ENCODE measurements at places on chromosomes 3 and 15. TPM values are rescaled to one million over a fixed set of nuclear protein-coding genes. Genes with fewer than 3 reads are reported as not detected.

DNA sequence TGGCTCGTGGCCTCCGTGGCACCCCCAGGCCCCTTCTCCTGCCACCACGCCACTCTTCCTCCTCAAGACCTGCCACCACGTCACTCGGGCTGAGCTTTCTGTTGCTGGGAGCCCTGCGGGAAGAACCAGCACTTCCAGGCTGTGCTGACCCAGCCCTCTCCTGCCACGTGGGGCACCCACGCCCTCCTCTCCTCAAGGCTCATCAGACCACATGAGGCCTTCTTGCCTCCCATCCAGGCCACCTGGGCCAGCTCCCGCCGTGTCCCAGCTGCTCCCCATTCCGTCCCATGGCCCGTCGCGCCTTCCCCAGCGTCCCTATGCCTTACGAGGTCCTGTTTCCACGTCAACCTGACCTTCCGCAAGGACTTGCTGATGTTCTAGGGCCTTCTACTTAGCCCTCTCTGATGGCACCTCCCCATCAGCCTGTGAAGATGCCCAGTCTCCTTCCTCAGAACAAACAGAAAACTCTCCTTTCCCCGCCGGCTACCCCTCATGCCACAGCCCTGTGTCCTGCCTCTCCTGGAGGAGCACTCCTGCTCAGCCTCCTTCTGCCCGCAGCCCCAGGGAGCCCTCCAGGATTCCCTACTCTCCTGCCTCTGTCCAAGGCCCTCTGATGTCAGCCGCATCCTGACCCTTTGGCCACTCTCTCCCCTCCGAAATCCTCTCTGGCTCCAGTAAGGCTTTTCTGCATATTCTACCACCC is 71.1 kb upstream of the BLM start:
- peaks cover 26% of the 10 kb centered on the region for H3K36me3 ChIP-seq
- no peaks in the 10 kb centered on the region for H3K27me3 ChIP-seq
- no peak overlapping the region for H3K27ac ChIP-seq
- peaks cover 8% of the 10 kb centered on the region for H3K4me1 ChIP-seq
- no peak for DNase-seq

DNA sequence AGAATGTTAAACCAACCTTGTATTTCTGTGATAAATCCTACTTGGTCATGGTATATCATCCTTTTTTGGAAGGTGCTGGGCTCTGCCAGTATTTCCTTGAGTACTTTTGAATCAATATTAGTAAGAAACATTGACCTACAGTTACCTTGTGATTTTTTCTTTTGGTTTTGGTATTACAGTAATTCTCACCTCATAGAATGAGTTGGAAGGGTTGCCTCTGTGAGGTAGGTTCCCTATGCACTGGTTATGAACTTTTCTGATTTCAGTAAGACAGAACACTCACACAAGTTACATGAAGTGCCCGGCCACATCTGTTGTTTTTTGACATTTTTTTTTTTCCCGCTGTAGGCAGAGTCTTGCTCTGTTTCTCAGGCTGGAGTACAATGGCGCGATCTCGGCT is 20.0 kb downstream of the PCCB start:
- no peaks in the 10 kb centered on the region for H3K27me3 ChIP-seq
- no peak overlapping the region for H3K27ac ChIP-seq
- no peak overlapping the region for H3K4me3 ChIP-seq
- no peaks in the 10 kb centered on the region for H3K4me1 ChIP-seq
- DNase-seq = no peak
- peaks cover 6% of the 10 kb centered on the region for H3K36me3 ChIP-seq

DNA sequence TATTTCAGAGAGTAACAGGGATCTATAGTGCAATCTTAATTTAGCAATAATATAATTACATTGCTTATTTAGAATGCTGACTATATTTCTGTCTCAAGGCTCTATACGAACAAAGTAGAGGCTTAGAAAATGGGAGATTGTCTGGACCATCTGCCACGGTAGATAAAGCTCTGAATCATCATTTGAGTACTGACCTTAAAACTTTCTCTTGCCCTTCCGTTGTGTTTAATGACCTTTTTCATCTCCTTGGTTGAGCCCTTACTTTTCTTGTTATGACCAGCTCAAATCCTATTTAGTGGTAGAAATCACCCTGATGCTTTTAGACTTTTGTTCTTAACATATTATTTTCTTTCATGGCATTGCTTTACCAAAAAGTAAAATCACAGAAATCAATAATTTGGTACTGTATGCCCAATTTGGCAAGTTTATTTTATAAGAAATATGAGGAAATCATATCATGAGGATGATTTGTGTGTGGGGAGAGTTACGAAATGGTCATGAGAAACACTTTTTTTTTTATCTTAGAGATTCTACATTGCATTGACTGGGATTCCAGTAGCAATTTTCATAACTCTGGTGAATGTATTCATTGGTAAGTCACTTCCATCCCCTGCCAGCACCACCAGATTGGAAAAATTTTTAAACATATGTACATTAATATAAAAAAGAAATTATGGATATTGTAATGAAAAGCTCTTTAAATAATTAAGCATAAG is 11.0 kb downstream of the NDUFB5 start:
- DNase-seq = no peak
- no peak overlapping the region for H3K4me3 ChIP-seq
- H3K27ac ChIP-seq = no peak overlapping the region
- peaks cover 3% of the 10 kb centered on the region for H3K36me3 ChIP-seq
- no peaks in the 10 kb centered on the region for H3K27me3 ChIP-seq

CHDH gene
- total RNA-seq = 0.37 TPM
